ENCODE measurements at places on chromosomes 7 and 10.

DNA sequence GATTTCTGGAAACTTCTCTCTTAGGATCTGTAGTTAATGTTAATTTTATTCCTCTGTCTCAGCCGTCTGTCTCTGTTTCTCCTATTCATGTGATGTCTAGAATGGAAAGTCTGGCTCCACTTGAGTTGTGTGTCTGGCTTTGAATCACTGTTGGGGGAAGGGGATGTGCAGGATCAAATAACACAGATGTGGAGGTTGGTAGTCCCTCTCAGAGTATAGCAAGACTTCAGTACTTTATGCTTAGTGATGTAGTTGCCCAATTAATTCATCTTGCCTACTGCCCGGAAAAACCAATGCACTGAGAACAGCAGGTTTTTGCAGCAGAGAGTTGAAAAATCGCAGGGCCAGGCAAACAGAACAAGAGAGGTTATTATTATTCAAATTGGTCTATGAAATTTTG lies 79.2 kb downstream of the PHTF2 start:
- no peak for DNase-seq

- peak; percentile 30 for DNase-seq
These were observed 86.9 kb downstream of the CARD11 start for GRCh38 chr7:2956526-2957368.

- peak; percentile 78 for DNase-seq
These were observed 783 bp downstream of the ANLN start for GRCh38 chr7:36390199-36391090.

- no peak for DNase-seq
These were observed 464.4 kb upstream of the AKR1E2 start for GRCh38 chr10:4361581-4361980.

- no peak for DNase-seq
These were observed 219.6 kb downstream of the RPS24 start for GRCh38 chr10:78253063-78253853.

DNA sequence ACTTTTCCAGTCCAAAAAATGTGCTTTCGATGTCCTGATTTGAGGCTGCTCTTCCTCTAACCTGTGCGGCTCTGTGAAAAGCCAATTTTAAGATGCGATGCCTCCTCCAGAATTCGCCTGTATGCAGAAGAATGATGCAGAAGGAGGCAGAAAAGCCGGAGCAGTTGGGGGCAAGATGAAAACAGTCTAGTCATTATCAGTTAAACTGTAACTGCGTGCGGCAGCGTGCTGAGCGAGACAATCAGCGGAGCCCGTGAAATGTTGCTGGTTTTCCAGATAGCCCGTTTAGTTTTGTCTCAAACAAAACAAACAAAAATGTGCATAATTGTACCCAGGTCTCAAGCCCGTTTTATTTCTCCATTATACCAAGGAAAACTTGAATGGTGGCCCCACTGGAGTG lies 137.0 kb upstream of the FGFR2 start:
- DNase-seq = no peak

GRCh38 chr7:115106316-115106715 lies 184.4 kb downstream of the MDFIC start:
- no peak for DNase-seq

GRCh38 chr10:85851325-85851724 lies 515.3 kb downstream of the GRID1 start:
- DNase-seq = no peak

DNA sequence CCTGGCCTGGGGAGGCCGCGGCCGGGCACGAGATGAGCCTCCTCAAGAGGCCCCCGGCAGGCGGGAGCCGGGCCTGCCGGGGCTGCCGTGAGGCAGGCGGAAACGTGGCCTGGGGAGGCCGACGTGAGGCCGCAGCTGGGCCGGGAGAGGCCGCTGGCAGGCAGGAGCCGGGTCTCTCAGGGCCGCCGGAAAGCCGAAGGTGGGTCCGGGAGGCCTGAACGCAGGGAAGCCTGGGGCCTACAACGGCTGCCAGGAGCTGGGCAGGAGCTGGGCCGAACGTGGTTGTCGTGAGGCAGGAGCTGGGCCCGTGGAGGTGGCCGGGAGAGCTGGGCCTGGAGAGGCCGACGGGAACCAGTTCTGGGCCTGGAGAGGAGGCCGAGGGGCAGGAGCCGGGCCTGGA lies 171.9 kb downstream of the TPST1 start:
- no peak for DNase-seq

GRCh38 chr10:87761892-87762291 lies 56.1 kb downstream of the ATAD1 start:
- DNase-seq = peak; percentile 53

DNA sequence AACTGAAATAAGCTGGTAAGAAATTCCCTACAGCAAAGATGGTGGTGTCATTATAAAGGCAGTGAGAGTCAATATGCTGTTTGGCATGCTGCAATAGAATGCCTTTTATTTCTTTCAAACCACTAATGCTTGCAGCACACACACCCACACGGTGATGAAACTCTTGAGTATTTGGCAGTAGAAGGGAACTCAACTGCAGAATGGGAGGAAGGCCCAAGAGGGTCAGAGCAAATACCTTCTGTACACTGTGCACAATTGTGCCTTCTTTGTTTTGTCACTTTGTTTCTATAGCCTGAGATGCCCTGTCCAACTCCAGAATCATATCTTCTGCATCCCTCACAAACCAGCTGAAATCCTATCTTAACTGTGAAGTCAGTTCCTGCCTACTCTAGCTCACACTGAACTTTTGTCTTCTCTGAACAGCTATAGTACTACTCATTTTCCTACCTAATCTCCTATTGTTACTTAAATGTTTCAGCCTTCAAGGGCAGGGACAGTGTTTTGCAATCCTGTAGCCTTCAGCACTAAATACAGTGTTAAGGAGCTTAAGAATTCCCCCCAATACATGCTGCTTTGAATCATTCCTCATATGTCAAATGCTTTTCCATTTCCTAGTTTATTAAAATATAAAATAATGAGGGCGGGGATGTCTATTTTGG lies 22.2 kb downstream of the MMS19 start:
- peak; percentile 90 for DNase-seq

GRCh38 chr7:106225856-106226255 lies 58.9 kb downstream of the NAMPT start:
- no peak for DNase-seq

Data from fibroblast of the aortic adventitia (primary cell).